ENCODE measurements at places on chromosomes 11 and 22. TPM values are rescaled to one million over a fixed set of nuclear protein-coding genes. Genes with fewer than 3 reads are reported as not detected.

DNA sequence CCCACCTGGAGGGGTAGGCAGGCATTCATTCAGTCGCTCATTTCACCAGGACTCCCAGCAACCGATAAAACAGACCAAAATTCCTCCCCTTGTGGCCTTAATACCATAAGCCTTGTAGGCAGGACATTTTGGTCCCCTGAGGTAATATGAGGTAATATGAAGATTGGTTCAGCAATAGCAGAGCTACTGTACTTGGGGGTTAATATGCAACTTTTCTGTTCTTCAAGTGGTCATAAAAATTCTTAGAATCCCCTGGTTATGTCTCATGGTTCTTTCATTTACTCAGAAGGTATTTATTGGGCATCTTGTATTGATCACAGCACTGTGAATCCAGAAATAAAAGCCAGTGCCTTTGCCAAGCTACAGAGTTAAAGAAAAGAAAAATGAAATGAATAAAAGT lies 29.8 kb downstream of the SHISA8 start:
- no peak for DNase-seq

DNA sequence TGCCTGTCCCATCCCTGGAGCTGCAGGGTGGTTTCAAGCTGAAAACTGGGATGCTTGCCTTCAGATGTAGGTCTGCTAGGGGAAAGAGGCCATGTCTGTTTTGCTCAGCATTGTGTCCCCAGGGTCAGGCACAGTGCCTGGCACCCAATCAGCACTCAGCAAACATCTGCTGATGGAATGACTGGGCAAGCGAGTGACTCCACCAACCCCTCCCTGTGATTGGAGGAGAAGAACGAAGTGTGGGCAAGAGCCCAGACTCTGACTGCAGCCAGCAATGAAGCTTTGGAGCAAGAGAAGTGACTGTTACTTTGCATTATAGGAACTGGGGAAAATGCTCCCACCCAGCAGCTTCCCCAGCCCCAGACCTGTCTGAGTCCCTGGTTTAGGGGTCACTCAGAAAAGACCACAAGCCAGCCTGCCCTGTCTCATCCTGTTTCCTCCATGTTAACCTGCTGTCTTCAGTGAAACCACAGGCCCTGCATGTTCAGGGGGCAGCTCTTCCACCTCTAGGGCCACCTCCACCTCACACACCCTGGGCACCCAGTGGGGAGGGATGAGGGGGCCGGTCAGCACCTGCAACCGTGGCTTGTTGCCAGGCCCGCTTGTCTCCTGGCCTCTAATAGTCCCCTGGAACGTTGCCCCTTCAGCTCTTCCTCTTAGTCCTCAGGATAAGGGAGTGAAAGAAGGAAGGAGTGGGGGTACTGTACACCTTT lies 147.4 kb downstream of the TRIM29 start:
- DNase-seq = no peak

C11orf42 gene
- not detected for total RNA-seq

DNA sequence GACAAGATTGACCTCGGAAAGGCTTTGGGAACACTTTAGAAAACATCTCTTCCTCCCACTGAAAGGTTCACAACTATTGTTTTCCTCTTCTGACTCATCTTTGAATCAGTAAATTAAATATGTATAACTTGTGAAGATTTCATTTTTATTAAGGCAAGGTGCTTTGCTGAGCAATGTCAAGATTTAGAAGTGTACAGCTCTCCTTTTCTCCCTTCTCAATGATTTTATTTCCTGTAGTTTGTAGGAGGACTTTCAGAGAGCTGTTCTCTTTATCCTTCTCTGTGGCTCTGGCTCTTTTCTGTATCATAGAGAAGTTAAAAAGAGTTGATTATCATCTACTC lies 594.2 kb downstream of the METTL15 start:
- DNase-seq = no peak

IFITM10 gene
- total RNA-seq = 2.9 TPM

- peak; percentile 86 for DNase-seq
These were observed 31.6 kb upstream of the JAM3 start for GRCh38 chr11:134037046-134037908.

GRCh38 chr11:116773203-116774097 lies 663 bp upstream of the BUD13 start:
- no peak for DNase-seq

Measured in ascending aorta (tissue), 2 donors.